ENCODE measurements at places on chromosomes 5 and 9.

- no peak for DNase-seq
These were observed 79.0 kb upstream of the RETREG1 start for GRCh38 chr5:16695779-16696178.

DNA sequence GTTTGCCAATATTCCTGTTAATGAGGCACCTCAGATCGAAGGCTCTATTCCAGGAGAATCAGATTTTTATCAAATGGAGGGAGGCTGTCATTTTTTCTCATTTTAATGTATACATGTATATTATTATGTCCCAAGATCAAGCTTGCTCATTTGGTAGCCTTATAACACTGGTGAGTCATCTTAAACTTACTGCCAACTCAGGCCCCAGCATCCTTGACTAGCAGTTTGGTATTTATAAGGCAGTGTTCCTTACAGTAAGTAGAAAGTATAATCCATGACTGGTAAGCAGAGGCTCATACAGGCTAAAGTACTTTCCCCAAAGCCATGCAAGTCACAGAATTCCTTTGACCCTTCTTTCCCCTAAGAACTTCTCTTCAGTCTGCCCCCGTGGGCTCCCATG lies 90.7 kb upstream of the NR3C1 start:
- DNase-seq, result no peak

DNA sequence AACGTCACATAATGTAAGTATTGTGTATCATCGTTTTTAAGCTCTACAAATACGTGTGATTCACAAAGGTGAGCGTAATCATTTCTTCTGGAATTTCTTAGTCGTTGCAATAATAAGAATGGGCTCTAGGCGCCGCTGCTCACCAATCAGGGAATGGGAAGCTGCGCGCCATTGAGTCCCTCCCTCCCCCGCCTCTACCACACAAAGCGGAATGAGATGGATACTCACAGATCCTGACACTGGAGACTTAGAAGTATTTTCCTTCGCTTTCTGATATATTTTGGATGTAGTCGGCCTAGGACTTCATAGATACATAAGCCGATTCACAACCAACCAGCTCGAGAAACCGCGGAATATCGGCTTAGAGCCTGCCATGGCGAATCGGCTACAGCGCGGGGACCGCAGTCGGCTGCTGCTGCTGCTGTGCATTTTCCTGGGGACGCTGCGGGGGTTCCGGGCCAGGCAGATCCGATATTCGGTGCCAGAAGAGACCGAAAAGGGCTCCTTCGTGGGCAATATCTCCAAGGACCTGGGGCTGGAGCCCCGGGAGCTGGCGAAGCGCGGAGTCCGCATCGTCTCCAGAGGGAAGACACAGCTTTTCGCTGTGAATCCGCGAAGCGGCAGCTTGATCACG lies at the start of gene PCDHGA11:
Gene PCDHGA11, plus strand, starts transcription at position 197 of the 634 bp plus-strand sequence. Its CDS starts 177 bp downstream, at position 374.
- DNase-seq, result no peak

DNA sequence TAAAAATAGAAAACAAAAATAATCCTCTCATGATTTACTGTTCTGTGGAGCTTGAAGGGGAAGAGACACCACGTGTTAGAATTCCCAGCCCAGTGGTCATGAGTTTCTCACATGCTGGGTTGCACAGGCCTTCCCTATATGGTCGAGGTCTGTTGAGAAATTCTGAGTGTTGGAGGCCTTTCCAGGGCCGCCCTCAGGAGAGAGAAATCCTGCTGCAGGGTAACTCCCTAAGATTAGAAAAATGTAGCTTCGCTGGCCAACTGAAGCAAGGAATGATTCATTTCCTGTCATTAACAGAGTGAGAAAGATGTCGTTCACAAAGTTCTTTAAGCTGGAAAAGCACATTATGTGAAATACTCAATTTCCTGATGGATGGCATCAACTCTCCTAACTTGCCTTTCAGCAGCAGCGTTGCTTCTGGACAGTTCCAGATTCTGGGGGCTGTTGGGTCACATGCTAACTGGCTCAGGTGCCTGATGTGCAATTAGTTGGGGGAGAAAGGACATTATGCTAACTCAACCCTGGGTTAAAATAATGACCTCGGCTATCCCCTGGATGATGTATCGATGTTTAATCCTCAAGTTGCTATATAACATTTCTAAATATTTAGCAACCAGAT lies 104.8 kb upstream of the CD180 start:
- DNase-seq, result no peak

- DNase-seq, result no peak
These were observed 74.2 kb downstream of the SHB start for GRCh38 chr9:37994639-37995347.

GRCh38 chr9:106860721-106861639 lies 2.0 kb upstream of the ZNF462 start:
- peak; percentile 41 for DNase-seq

GRCh38 chr9:72891043-72891442 lies 61.8 kb downstream of the ALDH1A1 start:
- no peak for DNase-seq

DNA sequence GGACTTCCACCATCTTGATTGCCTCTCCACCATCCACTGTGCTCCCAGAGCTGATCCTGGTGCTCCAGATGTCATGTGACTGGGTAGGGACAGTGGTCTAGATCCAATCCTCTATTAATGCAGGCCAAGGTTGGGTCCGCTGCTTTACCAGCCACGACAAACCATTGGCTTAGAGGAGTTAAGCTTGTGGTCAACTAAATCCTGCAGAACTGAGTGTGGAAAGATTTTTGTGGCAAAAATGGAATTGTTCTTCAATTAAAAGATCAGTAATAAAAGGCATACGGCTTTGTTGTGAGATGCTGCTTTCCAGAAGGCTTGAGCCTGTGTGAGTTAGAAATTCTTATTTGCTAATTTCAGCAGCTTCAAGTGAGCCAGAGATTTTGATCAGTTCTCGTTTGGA lies 30.7 kb downstream of the SLC1A3 start:
- no peak for DNase-seq

- DNase-seq, result no peak
These were observed 12.2 kb upstream of the ELL2 start for GRCh38 chr5:95973793-95974325.

- DNase-seq, result no peak
These were observed 53.9 kb upstream of the ZFR start for GRCh38 chr5:32498484-32498883.

- DNase-seq, result no peak
These were observed 528.7 kb upstream of the ZNF608 start for GRCh38 chr5:125274938-125275724.

- DNase-seq, result no peak
These were observed 83.7 kb downstream of the SH3TC2 start for GRCh38 chr5:148979083-148979723.

DNA sequence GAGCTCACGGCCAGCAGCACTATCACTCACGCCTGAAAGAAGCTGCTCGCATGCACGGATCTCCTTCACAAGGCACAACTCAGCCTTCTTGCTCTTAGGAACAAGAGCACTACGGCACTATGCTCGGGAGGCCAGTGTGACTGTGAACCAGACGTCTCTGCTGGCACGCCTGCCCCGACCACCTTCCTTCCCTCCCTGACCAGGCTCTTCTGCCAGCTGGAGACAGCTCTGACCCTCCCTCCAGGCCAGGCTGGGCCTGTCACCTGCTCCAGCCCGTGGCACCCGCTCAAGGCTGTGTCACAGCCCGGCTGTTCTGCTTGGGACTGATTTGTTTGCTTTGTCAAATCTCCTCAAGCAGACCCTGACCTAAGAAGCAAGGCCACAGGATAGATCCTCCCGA lies 7.0 kb downstream of the TBC1D9B start:
- DNase-seq, result no peak

DNA sequence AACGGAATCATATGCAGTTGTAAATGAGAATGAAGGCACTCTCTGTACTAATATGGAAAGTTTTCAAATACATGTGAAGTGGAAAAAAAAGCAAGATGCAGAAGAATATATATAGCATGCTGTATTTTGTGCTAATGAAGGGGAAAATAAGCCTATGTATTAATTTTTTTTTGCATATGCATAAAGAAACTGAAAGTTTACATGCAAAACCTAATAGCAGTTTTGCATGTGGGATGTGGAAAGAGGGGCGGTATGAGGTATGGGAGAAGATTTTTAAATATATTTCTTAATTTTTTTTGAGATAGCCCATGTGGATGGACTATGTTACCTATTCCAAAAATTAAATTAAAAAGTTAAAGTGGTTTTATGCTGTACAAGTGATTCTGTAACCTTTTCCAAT lies 83.7 kb upstream of the IL12B start:
- DNase-seq, result no peak

- no peak for DNase-seq
These were observed 73.1 kb downstream of the FOXB2 start for GRCh38 chr9:77092536-77092935.

- DNase-seq, result no peak
These were observed 93.9 kb downstream of the EFNA5 start for GRCh38 chr5:107576736-107577393.

GRCh38 chr9:105554042-105554441 lies 3.9 kb upstream of the FKTN start:
- DNase-seq, result no peak

- no peak for DNase-seq
These were observed 3.9 kb downstream of the GABRA1 start for GRCh38 chr5:161851691-161852299.

DNA sequence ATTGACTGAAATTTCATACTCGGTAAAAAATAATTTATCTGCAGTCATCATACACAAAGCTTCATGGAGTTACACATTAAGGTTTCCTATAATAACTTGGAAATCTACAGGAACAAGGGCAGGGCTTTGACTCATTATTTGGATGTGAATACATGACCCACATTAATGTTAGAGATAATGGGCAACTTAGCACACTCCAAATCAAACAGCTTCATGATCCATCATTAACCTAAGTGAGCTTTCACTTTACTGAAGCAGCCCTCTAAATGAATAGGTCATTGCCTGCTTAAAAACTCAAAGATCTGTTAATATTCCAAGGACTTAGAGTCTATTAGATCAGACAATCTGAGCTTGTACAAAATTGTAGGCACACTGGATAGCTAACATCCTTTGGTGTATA lies 9.0 kb downstream of the CDH12 start:
- no peak for DNase-seq

DNA sequence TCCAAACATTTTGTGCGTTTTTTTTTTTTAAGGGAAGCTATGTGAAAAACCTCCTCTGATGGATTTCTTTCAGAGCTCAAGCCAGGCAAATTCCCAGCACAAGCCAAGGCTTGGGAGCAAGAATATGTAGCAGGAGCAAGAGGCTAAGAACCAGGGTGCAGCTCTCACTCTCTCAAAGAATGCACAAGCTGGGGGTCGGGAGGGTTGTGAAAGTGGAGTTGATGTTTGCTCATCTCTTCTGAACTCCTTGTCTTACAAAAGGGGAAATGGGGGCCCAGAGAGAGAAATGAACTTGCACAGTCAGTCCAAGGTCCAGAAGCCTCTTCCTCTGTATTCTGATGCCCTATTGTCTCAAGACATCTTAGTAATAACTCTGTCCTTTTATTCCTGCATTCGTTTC lies 7.7 kb upstream of the TRAF1 start:
- no peak for DNase-seq

DNA sequence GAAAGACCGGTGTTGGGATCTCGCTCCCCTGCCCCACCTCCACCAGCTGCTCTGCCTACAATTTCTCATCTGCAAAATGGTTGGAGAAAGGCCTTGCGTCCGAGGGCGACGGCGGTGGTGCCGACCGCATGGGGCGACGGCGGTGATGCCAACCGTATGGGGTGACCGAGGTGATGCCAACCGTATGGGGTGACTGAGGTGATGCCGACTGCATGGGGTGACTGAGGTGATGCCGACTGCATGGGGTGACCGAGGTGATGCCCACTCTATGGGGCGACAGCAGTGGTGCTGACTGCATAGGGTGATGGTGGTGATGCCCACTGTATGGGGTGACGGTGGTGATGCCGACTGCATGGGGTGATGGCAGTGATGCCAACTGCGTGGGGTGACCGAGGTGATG lies 171.0 kb downstream of the OLFM1 start:
- DNase-seq, result no peak

DNA sequence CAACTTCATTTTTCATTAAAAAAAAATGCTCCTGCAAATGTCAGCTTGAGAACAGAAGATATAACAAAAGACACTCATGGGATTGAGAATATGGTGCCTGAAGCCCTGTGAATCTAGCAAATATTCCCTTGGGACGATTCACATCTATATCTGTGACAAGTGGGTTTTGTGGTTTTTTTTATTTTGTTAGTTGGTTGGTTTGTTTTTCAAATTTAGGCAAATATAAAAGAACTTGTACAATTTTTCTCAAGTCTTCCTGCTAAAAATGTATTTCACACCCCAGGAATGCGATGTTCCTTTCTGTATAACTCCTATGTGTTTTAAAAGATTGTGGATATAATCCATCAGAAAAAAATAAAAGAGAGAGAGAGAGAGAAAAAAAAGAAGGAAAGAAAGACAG lies 1061.8 kb upstream of the ARRDC3 start:
- DNase-seq, result no peak

DNA sequence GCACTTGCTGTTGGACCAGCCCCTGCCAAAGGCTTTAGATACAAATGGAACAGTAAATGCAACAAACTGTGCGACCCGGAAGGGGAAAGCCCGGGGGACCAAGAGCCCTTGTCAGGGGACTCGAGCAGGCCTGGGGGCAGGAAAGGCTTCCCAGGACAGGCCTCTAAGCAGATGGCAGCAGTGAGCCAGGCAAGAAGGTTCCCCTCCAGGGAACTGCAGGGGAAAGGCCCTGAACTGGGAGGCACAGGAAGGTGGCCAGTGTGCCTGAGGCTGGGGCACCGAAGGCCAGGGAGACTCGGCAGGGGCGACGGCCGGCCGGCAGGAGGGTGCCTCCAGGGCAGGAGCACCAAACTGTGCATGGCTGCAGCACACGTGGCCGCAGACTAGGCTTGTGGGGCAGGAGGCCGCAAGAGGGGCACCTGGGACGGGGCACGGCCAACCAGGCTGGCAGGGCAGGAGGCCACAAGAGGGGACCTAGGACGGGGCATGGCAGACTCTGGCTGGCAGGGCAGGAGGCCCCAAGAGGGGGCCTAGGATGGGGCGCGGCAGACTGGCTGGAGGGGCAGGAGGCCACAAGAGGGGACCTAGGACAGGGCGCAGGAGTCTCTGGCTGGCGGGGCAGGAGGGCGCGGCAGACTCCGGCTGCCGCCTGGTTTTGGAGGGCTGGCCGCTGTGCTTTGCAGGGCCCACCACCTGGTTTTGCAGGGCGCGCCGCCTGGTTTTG lies 10.0 kb downstream of the VAV2 start:
- no peak for DNase-seq

DNA sequence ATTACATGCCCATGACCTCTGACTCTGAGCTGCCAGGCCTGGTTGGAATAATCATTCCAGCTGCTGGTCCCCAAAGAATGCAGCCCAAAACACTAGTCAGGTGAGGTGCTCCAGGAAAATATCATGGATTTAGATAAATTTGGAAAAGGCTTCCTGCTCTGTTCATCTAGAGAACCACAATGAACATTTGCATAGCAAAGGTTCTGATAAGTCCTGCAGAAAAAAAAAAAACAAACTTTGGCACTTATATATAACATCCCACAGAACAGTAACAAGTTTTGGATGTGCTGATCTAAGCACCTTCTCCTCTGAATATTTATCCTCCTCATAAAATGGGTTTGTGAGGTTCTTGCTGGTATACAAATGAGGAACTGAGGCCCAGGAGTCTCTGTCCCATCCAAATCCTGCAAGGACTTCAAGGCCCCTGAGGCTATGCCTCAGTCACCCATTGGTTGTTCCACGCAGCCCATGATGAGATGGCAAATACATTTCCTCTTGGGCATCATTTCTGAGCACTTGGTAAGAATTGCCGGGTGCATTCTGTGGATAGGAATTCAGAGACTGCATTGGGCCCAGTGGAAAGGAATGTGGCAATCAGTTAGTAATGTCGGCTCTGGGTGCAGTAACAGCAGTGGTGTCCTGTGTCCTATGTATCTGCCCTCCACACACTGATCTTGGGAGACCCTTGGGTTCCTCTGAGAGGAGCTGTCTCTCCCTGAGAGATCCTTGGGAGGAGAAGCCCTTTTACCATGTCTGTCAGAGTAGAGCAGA lies 73.4 kb upstream of the ASS1 start:
- no peak for DNase-seq

Measured in iPS DF 6.9 (cell line).